Nucleus accumbens (tissue), 56 donors: ENCODE measurements at places on chromosomes 2 and 18.

- DNase-seq: no peak
Measured at GRCh38 chr2:168216351-168217005, 30.9 kb downstream of the STK39 start.

- DNase-seq: no peak
Measured at GRCh38 chr2:68377137-68377780, 12.2 kb downstream of the PLEK start.

- DNase-seq: no peak
Measured at GRCh38 chr2:73746015-73746876, 9.1 kb upstream of the TPRKB start.

DNA sequence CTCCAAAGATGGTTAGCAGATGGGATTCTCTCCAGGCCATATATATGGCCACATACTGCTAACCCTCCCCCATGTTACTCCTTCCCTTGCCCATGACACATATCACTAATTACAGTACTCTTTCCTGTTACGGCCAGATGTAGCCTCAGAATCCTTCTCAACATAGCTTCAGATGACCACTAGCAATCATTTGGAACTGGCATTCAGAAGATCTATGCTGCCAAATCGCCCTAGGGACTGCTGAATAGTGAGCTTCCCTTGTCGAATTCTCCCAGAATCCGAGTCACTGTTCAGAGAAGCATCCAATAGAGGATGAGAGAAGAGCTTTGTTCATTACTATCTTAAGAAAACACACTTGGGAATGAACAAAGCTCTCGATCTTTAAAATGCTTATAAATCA, 121.2 kb upstream of the TANK start:
- no peak for DNase-seq

DNA sequence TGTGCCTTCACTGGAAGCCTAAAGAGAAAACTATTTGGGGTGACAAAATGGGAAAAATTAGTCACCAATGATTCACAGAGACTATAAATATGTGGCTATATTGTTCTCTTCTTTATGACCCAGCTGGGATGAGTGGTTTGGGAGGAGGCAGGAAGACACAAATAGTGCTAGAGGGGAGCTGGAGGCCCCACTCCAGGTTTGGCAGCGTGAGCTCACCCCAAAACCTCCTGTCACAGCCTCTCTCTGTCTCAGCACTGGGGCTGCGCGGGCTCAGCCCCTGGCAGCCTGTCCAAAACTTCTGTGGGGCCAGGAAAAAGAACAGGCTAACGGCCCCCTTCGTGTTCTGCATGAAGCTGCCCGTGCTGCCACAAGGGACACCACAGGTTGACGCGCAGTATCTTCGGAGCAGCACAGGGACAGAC, 73.2 kb upstream of the LCLAT1 start:
- DNase-seq: no peak

DNA sequence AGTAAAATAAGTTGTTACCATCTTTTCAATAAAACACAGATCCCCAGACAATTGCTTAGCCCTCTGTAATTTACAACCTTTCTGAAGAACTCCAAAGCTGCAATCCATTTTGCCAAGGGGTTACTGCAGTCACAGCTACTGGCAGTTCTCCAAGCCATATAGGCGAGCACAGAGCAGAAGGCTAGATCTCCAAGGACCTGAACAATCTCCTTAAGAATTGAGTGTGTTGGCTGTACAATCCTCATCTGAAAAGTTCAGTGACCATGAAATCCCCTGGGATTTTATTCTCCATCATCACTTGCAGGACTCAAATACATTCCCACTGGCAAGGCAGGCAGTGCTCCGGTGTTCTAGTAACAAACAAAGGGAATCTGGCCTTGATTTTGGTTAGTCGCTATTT, 103.9 kb upstream of the LRP1B start:
- DNase-seq: no peak

GRCh38 chr2:40760071-40760666, 308.3 kb upstream of the SLC8A1 start:
- DNase-seq: no peak

- no peak for DNase-seq
Measured at GRCh38 chr2:239531456-239532241, 130.8 kb upstream of the HDAC4 start.

DNA sequence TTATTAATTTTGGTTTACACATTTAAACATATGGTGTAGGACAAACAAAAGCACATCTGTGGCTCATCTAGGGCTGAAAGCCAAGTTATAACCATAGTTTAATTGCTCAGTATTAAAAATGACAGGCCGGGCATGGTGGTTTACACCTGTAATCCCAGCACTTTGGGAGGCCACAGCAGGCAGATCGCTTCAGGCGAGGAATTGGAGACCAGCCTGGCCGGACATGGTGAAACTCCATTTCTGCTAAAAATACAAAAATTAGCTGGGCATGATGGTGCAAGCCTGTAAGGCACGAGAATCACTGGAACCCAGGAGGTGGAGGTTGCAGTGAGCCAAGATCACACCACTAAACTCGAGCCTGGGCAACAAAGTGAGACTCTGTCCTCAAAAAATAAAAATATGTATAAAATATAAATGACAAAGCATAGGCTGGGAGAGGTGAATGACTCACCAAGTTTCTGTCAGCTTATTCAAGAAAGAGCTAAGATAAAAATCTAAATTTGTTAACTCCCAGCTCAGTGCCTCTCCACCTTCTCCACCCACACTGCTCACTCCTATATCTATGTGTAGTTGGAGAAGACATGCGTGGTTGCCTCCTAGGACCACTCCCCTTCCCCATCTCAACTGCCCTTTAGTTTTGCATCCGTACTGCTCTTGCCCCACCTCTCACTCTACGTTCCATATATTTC, 79.2 kb upstream of the PID1 start:
- no peak for DNase-seq

DNA sequence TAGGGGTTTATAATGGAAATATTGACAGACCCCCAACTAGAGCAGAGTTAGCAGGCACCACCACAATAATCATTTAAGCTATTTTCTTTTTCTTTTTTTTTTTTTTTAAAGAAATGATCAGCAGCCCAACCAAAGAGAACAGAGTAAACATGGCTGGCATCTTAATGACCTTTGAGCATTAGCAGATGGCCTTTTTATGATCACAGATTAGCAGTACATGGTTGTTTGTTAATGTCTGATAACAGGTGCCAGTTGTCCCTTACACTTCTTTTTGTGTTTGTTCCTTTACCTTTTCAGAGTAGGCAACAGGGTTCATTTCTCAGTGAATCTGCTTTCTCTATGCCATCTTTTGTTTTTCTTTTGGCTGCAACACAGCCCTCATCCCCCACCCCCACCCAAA, 747.0 kb downstream of the BCL11A start:
- DNase-seq: no peak

DNA sequence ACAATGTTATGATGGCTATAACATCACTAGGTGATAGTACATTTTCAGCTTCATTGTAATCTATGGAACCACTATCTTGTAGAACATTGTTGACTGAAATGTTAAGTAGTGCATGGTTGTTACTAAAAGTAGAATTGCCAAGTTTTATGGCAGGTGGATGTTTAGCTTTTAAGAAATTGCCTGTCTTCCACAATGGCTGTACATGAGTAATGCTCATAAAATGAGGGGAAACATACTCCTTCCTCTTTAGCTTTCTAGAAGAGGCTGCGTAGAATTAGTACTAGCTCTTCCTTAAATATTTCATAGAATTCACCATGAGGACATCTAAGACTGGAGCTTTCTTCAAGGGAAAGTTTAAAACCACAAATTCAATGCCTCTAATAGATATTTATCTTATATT, 161.0 kb downstream of the TPGS2 start:
- DNase-seq: no peak

DNA sequence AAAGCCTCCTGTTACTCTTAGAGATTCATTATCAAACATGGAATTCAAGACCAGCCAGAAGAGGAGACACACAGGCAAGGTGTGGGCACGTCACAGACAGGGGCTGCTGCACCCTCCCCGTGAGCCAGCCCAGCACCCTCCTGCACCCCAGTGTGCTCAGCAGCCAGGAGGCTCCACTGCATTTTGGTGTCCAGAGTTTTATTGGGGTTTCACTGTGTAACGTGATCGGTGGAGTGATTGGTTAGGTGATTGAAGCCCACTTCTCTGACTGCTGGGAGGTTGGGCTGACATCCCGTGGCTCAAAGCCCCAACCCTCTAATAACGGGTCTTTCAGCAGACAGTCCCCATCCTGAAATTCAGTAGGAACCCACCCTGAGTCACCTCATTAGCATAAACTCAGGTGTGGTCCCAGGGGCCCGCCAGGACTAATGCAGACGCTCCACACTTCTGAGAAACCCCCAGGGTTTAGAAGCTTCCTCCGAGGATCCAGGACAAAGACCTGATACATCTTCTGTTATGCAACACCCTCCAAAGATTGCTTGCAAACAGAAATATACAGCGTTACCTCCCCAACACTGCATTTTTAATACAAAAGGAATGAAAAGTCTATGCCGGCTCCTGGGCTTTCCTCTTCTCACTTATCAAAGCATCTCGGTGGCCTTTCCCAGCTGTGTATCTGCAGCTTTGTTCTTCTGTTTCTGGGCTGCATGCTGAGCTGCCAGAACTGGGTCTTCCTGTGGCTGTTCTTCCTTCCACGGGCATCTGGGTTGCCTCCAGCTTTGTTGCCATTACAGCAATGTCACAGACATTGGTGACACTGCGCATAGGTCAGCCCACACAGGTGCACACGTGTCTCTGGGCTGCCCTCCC, 43.7 kb upstream of the SNED1 start:
- DNase-seq: no peak

GRCh38 chr2:21251216-21251980, 127.6 kb downstream of the TDRD15 start:
- no peak for DNase-seq

DNA sequence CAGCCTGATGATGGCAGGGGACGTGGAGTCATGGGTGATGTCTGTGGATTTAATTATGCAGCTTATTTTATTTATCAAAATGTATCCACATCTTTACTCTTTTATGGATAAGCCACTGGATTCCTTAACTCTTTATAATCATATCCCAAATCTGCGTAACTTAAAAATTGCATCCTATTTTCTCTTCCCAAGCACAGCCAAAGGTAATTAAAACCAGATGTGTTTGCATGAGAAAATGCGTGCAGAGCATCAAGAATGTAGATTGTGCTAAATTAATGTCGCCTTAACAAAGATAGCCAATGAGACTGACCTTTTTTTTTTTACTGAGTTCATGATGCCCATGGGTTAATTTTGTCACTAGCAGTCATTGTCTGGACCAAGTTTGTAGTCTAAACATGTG, 10.0 kb downstream of the SH3RF3 start:
- no peak for DNase-seq

GRCh38 chr18:45666520-45666919, 51.2 kb downstream of the SLC14A2 start:
- no peak for DNase-seq

- no peak for DNase-seq
Measured at GRCh38 chr2:62410926-62411456, 95.0 kb downstream of the TMEM17 start.

DNA sequence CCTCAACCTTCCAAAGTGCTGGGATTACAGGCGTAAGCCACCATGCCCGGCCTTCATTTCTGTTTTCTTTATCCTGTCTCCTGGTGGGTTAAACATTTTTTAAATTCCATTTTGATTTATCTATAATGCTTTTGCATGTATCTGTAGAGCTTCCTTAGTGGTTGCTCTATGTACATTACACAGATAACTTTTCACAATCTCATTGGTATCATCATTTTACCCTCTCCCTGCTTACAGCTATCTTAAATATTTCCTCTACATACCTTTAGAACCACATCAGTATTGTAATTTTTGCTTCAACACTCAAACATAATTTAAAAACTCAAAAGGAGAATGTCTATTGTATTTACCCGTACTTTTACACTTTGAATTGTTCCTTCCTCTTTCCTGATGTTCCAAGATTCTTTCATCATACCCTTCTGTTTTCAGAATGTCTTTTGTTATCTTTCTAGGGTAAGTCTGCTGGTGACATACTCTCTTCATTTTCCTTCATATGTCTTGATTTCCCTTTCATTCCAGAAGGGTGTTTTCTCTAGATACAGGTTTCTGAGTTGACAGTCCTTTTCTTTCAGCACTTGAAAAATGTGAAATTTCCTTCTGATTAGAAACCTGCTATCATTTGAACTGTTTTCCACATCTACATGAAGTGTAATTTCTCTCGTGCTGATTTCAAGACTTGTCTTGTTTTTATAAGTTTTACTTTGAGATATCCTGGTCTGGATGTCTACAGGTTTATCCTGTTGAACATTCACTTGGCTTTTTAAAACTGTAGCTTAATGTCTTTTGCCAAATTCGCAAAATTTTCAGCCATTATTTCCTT, 21.9 kb downstream of the PPP3R1 start:
- no peak for DNase-seq

- DNase-seq: no peak
Measured at GRCh38 chr2:1024981-1025380, 74.3 kb downstream of the SNTG2 start.

GRCh38 chr2:95734976-95735890, 143.4 kb downstream of the TRIM43 start:
- DNase-seq: no peak

DNA sequence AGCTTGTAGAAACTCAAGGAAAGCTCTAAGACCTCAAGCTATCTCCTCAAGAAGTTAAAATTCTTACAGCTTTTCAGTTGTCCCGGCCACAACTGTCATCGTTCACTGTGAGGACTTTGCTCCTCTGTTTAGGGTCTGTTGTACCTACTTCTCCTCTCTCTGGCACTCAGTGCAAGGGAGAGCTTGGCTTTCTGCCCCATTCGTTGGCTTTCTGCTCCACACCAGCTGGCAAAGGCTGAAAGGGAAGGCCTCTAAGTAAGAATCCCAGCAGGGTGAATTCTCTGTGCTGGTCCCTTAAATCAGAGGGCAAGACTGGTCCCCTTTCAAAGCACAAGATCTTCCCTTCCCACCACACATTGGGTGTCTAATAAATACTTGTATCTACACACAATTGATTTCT, 17.3 kb downstream of the ZBTB7C start:
- no peak for DNase-seq

- no peak for DNase-seq
Measured at GRCh38 chr2:29010946-29011345, 29.8 kb downstream of the TOGARAM2 start.

DNA sequence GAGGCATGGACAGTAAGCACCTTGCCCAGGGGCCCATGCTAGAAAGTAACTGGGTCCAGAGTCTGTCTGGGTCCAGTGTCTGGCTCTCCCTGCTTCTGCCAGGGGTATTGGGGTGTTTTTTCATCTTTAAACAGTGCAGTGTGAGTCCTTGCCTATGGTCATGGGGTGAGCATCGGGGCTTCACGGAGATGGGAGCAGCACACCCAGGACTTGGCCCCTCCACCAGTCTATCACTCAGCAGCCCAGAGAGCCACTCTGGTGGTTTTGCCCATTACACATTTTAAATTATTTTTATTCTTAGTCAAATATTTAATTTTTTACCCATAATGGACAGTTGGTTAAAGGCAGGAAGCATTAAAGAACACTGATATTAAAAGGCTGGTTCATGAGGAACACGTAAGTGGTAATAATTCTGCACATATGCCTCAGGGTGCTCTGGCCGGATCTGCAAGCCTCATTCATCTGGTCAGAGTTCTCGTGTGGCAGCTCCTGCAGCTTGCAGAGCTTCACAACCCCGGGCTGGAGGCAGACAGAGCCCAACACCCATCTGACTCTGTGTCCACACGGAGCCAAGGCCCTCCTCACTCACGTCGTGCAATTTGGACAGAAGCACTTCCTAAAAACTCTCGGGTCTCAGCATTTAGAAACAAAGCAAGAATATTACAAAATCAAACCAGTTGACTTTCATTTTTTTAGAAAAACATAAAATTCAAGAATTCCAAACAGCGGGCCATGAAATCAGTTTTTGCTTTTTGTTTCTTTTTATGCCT, 204.1 kb downstream of the CTIF start:
- peak; percentile 41 for DNase-seq
